Stimulated activated CD8-positive, alpha-beta memory T cell treated with anti-CD3 and anti-CD28 coated beads, Interleukin-15, amount 100 ng/mL, for 48 hours (primary cell): ENCODE measurements at places on chromosomes 13 and 19.

- DNase-seq = no peak
Measured at GRCh38 chr13:100160450-100160849, 71.6 kb downstream of the PCCA start.

GRCh38 chr19:48720251-48720612 lies 707 bp upstream of the MAMSTR start:
- no peak for DNase-seq

- DNase-seq = no peak
Measured at GRCh38 chr13:73948848-73949529, 185.2 kb downstream of the KLF12 start.

DNA sequence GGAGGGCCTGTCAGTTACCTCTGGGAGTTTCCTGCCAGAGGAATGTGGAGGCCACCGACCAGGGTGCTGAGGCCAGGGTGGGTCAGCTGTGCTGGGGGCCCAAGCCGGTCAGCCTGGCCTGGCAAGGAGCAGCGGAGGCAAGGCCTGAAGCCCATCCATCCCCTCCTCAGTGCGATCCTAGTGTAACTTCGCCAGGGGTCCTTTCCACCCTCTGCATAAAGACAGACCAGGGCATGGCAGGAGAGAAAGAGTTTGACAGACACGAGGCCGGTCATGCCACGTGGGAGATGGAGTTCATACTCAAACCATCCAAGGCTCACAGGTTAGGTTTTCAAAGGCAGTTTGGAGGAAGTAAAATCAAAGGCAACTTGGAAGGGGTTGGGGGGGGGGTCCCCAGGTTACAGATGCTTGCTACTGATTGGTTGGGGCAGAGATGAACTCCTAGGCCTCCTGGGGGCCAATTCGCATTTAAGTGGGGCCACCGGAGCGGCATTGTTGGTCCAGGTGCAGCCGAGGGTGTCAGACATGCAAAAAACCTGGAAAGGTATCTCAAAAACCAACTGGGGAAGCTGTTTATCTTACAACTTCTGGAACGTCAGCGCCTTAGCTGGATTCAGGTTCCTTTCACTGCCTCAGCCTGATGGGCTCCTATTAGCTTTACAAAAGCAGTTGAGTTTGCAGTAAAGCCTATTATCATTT lies 36.8 kb upstream of the DPRX start:
- no peak for DNase-seq

DNA sequence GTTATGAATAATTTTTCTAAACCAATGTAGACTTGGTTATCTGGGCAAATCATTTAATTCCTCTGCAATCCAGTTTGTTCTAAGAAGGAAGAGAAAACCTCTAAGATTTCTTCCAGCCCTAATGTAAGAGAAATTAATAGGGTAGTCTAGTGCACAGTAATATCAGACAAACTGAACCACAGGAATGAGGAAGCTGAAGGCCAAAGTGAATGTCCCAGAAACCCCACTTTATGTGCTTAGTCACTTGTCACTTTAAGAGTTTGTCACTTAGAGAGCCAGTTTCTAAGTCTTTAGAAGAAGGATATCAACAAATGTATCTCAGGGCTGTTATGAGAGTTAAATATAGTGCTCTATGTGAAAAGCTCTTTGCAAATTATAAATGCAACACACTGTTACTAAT lies 750.6 kb downstream of the DIAPH3 start:
- no peak for DNase-seq

- DNase-seq = no peak
Measured at GRCh38 chr13:75224053-75224742, 257.8 kb downstream of the TBC1D4 start.

DNA sequence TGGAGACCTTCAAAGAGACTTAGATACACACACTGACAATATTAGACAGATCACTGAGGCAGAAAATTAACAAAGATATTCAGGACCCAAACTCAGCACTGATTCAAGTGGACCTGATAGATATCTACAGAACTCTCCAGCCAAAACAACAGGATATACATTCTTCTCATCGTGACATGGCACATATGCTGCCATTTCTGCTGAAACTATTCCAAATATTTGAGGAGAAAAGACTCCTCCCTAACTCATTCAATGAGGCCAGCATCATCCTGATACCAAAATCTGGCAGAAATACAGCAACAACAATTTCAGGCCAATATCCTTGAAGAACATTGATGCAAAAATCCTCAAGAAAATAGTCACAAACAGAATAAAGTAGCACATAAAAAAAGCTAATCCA lies 53.3 kb downstream of the TRPC4 start:
- no peak for DNase-seq

GRCh38 chr13:35953537-35954206 lies 177.5 kb downstream of the DCLK1 start:
- no peak for DNase-seq

DNA sequence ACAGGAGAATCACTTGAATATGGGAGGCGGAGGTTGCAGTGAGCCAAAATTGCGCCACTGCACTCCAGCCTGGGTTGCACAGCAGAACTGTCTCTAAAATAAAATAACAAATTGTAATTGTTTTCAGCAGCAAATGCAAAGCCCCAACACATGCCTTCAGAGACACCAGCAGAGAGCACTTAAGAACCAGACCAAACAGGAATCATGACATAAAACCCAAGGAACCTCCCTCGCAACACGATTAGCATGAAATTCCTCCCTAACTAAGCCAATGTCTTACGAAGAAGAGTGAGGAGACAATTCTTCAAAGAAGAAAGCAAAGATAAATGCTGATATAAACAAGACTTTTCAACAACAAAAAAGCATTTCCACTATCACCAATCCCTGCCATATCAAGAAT lies 40.1 kb downstream of the PSPC1 start:
- no peak for DNase-seq

DNA sequence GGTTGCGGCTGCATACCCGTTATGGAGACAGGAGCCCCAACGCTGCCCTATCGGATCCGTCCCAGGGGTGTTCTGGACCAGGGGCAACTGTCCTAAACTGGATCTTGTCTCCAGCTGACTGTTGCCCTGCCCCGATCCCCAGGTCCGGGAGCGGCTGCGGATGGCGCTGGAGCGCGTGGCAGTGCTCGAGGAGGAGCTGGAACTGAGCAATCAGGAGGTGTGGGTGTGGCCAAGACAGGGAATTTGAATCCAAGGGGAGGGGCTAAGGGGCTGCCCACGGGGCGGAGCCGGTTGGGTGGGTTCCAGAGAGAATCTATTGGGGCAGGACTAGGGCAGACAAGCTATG lies 9.9 kb downstream of the PPFIA3 start:
- DNase-seq = no peak

GRCh38 chr19:19192910-19193423 lies 909 bp downstream of the RFXANK start:
- no peak for DNase-seq

- no peak for DNase-seq
Measured at GRCh38 chr13:99469041-99469440, 32.2 kb upstream of the TM9SF2 start.

DNA sequence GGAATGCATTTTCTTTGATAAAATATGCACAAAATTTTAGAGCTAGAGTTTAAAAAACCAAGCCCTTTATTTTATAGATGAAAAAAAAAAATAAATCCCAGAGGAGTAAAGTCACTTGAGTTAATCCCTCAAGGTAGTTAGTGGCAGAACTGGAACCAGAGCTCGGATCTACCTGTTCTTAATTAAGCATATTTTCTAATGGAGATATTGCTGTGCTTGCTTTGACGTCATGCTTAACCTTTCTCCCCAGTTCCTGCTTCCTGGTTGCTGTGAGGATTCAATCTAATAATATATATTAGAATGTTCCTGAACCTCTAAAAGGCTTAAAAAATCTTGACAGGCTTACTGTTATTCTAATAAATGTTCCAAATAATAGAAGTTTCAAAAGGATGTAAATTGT lies 300.6 kb upstream of the KLF12 start:
- no peak for DNase-seq

DNA sequence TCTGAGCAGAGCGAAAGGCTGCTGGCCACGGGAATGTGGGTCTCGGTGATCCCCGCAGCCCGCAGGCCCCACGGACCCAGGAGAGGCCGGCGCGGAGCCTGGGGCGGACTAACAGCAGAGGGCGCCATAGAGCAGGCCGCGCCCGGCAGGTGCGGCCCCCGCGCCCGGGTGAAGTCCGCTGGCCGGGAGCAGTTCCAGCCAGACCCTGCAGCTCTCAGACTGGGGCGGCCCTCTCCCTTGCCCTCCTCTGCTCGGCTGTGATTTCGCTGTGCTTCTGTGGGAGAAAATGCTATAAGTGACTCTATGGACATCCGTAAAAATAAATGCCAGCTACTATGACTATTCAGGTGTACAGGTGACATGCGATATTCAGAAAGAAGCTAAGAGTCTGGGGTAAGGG lies 37.7 kb downstream of the GSX1 start:
- peak; percentile 26 for DNase-seq

- DNase-seq = no peak
Measured at GRCh38 chr19:46732172-46732938, 13.5 kb upstream of the FKRP start.

- no peak for DNase-seq
Measured at GRCh38 chr13:103100830-103101229, 34.6 kb upstream of the SLC10A2 start.

- DNase-seq = peak; percentile 83
Measured at GRCh38 chr13:98476538-98476966, 100.4 kb downstream of the STK24 start.

DNA sequence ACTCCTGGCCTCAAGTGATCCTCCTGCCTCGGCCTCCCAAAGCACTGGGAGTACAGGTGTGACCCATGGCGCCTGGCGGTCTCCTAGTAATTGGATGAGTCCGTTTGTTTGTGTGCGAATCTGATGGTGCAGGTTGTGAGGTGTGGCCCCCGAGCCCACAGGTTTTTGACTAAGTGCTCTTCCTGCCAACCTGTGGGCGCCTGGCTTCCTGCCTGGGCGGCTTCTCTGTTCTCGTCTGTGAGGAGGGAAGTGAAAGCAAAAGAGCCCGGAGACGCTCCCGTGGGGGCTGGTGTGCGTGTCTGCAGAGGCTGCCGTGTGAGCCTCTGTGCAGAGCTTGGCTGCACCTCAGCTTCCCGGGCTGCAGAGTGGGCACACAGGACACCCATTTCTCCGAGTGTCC lies 10.0 kb downstream of the ARHGAP45 start:
- DNase-seq = peak; percentile 91

- DNase-seq = no peak
Measured at GRCh38 chr13:73656863-73657262, 477.3 kb downstream of the KLF12 start.

- no peak for DNase-seq
Measured at GRCh38 chr19:6531163-6531955, 533 bp downstream of the TNFSF9 start.

- no peak for DNase-seq
Measured at GRCh38 chr13:80340651-80341100, 250 bp downstream of the SPRY2 start.

GRCh38 chr13:22219709-22220108 lies 548.8 kb downstream of the FGF9 start:
- DNase-seq = no peak

DNA sequence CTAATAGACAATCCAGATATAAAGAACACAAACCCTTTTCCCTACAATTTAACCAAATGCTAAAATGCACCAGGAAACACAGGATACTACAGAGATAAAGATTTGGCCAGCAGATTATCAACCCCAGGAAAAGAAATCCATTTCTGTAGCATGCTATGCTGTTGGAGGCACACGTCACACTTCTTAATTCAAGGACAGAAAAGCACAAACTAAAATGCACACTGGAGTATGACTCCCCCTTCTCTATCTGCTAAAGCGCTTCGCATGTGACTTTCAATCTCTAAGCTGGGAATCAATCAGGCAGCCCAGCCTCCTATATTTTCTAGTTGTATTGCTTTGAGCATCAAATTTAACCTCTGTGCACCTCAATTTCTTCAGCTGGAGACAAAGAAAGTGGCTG lies 22.2 kb downstream of the ABCC4 start:
- no peak for DNase-seq

DNA sequence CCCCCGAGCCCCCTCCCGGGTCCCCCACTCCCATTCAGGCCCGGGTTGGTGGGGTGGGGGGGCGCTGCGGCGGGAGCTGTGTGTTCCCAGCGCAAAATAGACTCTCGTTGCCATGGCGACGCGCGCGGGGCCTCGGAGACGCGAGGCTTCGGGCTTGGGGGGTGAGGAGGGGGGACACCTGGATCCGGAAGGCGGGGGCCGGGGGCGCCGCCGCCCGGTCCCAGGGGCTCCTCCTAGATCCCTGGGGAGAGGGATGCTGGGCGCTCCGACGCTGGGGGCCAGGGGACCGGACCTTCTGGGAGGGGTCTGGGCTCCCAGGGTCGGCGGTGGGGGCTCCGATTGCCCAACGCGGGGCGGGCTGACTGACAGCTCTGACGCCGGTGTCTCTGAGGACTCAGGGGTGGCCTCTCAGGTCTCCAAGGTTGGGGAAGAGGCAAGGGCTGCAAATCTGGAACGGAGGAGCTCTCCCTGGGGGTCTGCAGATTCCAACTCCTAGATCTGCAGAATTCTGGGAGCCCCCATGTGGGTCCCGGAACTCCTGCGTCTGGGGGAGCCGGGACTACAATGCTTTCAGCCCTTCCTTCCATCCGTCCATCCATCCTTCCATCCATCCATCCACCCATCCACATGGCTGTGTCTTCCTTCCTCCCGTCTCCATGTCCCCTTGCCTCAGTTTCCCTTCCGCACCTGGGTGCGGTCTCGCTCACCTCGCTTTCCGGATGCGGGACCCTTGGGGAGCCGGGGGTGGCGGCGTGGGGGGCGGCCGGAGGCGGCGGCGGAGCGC lies 9.1 kb upstream of the SHISA7 start:
- DNase-seq = no peak
